Fibroblast of skin of left quadriceps (primary cell): ENCODE measurements at places on chromosomes 2 and 18.

DNA sequence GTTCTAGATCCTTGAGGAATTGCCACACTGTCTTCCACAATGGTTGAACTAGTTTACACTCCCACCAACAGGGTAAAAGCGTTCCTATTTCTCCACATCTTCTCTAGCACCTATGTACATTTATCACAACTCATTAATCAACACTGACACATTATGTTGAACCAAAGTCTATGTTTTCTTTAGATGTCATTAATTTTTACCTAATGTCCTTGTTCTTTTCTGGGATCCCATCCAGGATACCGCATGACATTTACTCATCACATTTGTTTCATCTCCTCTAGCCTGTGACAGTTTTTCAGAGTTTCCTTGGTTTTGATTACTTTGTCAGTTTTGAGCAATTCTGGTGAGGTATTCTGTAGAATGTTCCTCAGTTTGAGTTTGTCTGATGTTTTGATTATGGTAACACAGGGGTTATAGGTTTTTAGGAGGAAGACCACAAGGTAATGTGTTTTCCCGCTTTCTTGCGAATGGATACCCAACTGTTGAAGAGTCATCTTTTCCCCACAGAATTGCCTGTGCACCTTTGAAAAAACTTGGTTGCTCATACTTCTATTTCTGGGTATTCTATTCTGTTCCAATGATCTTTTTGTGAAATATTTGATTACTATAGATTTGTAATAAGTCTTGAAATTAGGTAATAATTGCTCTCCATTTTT, 3.0 kb upstream of the UGT1A9 start:
- DNase-seq: no peak

DNA sequence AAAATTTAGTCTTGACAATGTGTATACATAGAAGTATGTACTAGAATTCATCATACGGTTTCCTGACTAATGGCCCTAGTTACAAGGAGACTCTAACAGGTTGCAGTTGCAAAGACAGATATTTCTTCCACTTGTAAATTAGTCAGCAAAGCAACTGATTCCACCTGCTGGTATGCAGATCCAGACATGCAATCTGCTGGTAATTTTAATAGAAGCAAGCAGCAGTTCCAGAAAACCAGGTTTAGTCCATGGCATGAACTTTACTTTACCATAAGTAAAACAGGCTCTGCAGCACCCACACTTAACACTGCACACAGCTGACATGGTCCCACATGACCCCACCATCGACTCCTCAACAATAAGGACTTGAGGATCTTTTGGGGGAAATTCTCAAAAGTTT, 110.9 kb upstream of the SP3 start:
- no peak for DNase-seq

DNA sequence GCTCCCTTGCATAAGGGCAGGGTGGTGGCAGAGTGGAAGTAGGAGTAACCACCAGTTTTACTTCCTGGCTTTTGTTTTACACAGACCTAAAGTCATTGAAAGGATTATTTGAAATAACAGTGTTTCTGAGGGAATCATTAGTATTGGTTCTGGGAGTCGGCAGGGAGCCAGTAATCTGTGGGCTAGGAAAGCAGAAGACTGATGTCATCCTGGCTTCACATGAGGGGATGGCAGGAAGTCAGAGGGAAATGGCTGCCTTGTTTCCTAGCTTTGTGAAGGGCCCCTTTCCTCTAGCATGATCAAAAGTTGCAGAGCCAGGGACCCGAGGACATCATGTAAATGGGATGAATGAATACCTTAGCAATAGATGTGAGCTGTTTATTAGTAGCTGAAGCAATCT, 792.6 kb downstream of the CPS1 start:
- no peak for DNase-seq

DNA sequence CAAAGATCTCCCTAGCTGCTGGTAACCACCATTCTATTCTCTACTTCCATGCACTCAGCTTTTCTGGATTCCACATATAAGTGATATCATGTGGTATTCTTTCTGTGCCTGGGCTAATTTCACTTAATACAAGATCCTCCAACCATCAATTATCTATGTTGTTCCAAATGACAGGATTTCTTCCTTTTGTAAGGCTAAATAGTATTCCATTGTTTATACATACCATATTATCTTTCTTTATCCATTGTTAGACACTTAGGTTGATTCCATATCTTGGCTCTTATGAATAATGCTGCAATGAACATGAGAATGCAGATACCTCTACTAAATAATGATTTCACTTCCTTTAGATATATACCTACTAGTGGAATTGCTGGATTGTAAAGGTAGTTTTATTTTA, 66.2 kb downstream of the ROCK2 start:
- no peak for DNase-seq

DNA sequence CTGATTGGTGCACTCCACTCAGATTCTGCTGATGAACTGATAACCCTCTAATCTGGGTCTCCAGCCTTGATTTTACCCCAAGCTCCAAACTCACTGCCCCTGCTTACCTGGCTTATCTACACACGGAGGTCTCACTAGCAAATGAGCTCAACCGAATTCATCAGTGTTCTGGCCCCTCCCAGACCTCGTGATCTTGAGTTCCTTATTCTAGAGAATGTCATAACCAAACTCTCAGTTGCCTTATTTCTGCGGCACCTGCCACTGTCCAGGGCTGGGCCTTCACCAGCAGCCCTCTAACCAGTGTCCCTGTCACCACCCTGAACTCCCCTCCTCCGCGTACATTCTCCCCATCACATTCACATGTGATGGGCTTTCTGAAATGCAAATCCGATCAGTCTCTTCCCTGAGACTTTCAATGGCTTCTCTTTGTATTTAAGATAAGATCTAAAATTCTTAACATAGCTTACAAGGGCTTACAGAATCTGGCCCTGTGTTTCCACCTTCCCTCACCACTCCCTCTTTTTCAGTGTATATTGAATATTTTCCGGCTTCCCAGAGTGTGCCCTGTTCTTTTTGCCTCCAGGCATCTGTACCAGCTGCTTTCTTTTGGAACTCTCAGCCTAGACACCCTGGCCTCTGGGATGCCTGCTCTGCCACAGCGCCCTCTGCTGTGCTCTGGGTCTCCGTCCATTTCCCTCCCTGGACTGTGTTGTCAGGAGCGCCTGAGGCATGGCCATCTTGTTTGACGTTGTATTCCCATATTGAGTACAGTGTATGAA, 31.1 kb downstream of the NAB1 start:
- DNase-seq: no peak
